Right hindlimb (tissue), 1 donor: ENCODE measurements at places on chromosomes 11 and 22.

DNA sequence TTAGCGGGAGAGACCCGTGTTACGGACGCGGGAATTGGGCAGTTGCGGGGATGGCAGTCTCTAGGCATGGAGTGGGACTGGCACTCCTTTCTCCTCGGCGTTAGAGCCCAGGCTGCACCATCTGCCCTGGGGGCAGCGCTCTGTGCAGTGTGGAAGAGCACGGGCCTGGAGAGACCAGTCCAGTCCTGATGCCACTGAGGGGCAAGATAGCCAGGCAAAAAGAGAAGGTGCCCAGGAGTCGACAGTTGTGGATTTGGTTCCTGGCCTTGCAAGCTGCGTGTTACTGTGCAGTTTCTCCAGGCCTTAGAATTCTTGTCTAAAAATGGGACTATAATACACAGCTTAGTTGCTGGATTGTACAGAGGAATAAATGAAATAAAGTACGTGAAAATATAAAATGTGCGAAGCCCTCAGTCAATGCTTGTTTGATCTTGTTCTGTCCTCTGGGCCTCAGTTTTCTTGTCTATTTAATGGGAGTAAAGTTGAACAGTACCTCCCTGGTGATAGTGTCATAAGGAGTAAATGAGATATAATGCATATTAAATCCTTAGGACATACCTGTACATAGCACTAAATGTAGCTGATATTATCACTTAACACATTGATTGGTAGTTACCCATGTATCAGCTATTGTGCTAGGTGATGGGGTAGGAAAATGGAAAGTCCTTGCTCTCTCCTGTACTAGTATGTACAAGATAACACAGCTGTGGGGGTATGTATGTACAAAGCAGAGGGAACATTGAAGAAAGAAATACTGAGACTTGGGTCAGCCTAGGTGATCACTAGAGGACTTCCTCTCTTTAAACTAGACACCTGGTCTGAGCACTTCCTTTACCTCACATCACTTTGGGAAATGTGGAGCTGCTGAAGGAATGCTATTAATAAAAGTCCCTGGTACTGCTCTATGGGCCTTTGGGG is 1.2 kb downstream of the ATXN10 start:
- no peak for DNase-seq

DNA sequence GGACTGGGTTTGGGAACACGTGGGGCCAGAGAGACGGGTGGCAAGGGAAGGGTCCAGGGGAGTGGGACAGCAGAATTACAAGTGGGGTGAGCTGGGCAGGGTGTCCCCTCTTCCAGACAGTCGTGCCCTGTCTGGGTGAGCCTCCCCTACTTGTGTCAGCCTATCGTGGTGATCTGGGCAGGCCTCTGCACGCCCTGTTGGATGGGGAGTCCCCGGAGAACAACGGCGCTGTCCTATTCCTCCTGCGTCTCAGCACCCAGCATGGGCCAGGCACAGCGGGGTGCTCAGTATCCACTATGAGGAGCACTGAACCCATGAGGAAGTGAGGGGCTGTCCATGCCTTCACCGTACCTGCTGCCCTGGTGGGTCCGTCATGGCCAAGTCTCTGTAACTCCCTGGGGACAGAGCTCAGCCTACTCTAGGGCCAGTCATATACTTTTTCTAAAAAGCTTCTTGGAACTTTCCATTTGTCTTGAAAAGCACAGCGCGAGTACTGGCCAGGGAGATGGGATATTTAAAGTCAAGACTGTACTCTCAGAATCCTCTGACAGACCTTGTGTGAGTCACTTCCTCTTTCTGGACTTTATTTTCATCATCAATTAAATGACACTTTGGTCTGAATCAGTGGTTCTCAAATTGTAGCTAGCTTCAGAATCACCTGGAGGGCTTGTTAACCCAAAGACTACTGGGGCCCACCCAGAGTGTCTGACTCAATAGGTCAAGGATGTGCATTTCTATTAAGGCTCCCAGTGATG is 81.7 kb upstream of the NECTIN1 start:
- DNase-seq = no peak

GRCh38 chr11:9145283-9145682 is 53.9 kb upstream of the SCUBE2 start:
- no peak for DNase-seq

DNA sequence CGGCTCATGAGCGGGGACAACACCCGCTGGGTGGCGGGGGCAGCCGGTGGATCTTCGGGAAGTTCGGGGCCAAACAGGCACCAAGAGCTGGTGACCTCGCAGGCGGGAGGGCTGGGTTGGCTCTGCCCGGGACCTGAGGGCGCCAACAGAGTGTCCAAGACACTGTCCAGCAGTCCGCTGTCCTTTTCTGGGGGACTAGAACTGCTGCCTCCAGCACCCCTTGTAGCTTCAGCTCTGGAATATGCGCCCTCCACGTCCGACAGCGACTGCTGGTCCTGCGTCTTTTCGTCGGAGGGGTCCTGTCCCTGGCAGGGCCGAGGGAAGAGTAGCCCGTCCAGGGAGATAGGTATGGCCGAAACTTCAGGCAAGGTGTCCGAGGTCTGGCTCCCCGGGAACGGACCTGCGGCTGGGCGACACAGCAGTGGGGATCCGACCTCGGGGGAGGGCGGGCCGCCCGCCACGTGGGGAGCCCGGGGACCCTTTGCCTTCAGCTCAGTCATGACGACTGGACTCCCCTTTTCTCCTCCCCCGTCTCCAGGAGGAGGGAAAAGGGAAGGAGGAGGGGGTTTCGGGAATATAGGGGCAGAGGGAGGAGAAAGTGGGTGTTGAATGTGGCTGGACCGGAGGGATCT is 926 bp downstream of the PGR start:
- DNase-seq = peak; percentile 24

GRCh38 chr11:103995896-103996295 is 40.5 kb upstream of the DDI1 start:
- no peak for DNase-seq

- no peak for DNase-seq
Measured at GRCh38 chr11:12066056-12066798, 44.2 kb upstream of the MICAL2 start.

GRCh38 chr22:19260194-19260593 is 31.3 kb downstream of the CLTCL1 start:
- no peak for DNase-seq

DNA sequence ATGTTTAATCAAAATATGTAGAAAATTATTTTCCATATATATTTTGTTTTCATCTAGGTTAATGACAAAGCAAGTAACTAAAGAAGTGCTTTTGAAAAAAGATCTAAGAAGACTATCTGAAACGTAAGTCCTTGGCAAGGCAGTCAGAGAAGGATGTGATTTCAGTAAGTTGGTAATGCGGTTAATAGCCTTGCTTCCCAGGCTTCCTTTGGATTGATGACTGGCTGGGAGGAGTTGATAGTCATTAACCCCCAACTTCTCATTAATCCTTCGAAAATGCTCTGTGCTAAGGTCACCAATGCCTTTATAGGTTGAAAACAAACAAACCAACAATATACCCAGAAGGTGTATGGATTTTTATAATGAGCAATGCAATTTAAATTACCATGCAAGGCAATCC is 1326.5 kb downstream of the LRRC4C start:
- no peak for DNase-seq

GRCh38 chr11:21806947-21807346 is 385.9 kb upstream of the ANO5 start:
- DNase-seq = no peak

GRCh38 chr11:10410844-10411200 is 44.2 kb upstream of the AMPD3 start:
- no peak for DNase-seq

DNA sequence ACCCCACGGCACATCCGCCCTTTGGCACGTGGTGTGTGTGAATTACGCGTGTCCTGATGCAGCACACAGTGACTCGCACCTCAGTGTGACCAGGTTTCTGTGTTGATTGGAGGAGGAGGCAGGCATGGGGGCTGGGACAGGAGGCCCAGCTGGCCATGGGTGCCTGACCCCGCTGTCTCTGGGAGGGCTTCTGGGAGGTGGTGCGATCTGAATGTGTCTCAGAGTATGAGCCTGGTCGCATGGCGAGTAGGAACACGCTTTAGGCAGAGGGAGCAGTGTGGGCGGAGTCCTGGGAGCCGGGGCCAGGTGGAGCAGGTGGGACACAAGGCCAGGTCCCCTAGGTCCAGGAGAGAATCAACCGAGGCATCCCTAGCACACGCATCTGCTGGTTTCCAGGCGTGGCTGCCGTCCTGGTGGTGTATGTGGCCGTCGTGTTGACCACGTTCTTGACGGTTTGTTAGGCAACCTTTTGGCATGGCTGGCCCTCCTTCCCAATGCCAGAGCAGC is 5.7 kb downstream of the GRAMD4 start:
- DNase-seq = no peak

GRCh38 chr11:64844330-64845128 is at the start of gene CDC42BPG:
TSS of gene CDC42BPG (minus strand) at chr11:64844653. CDS start at chr11:64844569, 84 bp downstream.
- peak; percentile 76 for DNase-seq

DNA sequence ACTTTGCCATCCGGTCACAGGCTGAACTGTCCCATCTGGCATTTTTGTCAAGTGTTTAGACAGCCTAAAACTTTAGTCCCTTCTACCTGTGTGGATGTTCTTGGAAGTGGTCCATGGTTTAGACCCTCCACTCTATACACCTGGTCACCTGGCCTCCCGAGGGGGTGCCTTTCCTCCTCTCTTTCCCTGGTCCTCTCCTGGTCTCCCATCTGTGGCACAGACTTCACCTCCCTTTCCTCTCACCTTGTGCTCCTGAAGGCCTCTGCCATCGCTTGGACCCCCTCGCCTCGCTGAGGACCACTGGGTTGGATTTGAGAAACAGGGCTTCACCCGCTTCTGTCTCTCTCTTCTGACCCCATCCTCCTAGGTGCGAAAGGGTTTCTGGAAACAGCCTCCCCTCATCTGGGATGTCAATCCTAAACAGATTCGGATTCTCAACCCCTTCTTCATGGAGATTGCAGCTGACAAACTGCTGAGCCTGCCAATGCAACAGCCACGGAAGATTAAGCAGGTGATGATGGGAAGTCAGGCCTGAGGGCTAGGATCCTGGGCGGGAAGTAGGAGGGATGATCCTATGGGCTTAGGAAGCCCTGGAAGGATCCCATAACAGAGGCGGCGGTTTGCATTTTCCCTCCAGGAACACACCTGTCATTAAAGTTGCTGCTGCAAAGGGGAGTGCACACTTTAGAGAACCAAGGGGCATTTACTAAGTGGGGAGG is 53.6 kb downstream of the ST3GAL4 start:
- no peak for DNase-seq
